ENCODE measurements at places on chromosomes 16 and 17.
A peak's percentile ranks its signal among the peaks of the same experiment; 100 is the strongest.

GRCh38 chr16:50178491-50178941 is 25.4 kb downstream of the TENT4B start:
- no peak for DNase-seq

DNA sequence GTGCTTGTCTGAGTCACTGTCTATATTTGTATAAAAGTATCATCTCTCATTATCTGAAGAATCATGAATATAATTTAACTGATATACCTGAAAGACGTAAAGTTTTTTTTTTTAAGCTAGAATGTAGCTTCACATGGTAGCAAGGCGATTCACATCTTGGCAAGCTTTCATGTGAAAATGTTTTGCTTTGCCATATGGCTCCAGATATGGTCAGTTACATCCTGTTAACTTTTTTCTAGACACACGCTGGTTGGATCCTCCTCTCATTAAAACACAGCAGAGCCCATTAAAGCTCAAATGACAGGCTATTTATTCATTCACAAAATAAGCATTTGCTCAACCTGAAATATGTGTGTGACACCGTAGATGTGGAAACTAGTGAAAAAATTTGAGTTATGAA is 412.8 kb downstream of the KIF2B start:
- no peak for DNase-seq

DNA sequence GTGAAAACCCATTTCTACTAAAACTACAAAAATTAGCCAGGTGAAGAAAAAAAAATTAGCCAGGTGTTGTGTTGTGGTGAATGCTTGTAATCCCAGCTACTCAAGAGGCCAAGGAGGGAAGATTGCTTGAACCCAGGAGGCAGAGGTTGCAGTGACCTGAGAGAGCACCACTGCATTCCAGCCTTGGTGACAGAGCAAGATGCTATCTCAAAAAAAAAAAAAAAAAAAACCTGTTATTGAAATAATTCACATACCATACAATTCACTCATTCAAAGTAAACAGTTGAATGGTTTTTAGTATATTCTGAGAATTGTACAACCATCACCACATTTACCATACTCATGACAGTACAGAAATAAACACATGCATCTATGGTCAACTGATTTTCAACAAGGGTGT is 31.0 kb downstream of the ZNRF1 start:
- no peak for DNase-seq

DNA sequence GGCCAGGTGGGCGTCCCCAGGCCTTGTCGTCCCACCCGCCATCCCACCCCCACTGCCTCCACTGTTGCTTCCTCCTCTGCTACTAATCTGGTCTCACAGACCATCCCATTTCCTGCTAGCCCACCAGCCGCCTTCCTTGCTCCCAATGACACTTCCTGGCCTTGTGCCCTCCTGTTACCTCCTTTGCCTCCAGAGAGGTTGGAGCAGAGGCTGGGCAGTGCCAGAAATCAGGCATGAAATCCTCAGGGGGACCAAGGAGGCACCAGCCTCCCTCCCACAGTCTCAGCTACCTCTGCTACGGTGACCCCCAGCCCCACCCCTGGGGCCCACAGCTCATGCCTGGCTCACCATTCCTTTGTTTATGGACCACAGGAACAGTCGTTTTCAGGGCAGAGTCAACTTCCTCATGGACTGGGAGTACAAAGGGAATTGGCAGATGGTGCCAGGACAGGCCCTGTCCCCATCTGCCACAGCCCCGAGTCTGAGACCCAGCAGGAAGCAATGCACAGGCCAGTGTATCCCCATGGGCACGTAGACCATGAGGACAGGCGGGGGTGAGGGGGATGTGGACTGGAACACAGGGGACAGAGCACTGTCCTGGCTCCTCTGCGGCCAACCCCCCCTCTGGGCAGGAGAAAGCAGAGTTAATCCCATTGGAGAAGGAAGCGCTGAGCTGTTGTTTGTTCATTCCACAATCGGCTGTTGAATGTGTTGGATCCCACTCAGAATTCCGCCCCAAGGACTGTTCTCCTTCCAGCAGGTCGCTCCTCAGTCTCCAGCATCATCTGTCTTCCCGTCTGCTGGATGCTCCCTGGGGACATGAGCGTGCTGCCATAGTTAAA is 2.2 kb upstream of the CDH5 start:
- peak; percentile 78 for DNase-seq

DNA sequence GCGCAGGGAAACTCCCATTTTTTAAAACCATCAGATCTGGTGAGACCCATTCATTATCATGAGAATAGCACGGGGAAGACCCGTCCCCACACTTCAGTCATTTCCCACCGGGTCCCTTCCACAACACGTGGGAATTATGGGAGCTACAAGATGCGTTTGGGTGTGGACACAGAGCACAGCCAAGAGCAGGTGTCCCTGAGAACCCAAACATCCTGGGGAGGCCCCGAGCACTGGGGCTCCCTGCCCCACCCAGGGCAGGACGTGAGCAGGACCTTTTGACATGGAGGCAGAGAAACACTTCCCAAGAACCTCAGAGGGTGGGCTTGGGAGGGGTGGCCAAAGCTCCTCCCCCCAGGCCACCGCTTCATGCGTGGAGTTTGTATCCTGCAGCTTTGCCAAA is 89.9 kb upstream of the DNAH17 start:
- DNase-seq = no peak

GRCh38 chr16:23435500-23435899 is 17.5 kb downstream of the COG7 start:
- peak; percentile 77 for DNase-seq

DNA sequence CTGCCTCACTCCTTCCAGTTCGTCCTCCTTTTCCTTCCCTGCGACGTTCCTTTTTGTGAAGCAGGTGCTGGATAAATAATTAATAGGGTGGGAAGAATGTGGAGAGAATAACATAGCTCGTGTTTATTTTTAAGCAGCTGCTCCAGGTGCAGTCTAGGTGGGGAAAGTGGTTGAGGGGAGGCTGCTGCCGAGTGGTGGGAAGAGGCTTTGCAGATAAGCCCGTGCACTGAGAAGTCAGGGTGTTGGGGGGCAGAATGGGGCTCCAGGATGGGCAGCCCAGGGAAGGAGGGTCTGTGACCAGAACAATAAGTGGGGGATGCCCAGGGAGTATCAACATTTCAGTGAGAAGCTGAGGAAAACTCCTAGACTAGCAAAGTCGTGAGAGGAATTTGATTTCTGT is 300.5 kb downstream of the CPPED1 start:
- DNase-seq = no peak

GRCh38 chr17:50110591-50111349 is 15.6 kb downstream of the PDK2 start:
- peak; percentile 85 for DNase-seq

DNA sequence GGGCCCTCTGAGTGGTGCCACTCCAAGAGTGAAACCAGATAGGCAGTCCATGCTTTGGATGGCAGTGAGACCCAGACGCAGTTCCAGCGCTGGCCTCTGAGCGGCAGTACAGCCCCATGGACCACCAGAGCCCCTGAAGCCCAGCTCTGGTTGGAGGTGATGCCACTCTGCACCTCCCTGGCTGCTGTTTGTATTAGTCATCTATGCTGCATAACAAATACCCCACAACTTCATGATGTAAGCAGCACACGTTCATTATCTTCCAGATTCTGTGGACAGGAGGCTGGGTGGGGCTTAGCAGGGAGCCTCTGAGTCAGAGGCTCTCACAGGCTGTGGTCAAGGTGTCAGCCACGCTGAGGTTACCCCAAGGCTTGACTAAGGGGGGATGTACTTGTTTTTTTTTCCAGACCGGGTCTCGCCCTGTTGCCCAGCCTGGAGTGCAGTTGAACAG is 5.1 kb upstream of the NME4 start:
- peak; percentile 79 for DNase-seq

Data from WERI-Rb-1 (cell line).